ENCODE measurements at places on chromosomes 16 and 17. TPM values are rescaled to one million over a fixed set of nuclear protein-coding genes. Genes with fewer than 3 reads are reported as not detected.

Gene NPIPA2
- not detected for total RNA-seq

Gene RGS11
- total RNA-seq, result 1.2 TPM

Gene NPIPA8
- total RNA-seq, result not detected

Gene TPSAB1
- not detected for total RNA-seq

DNA sequence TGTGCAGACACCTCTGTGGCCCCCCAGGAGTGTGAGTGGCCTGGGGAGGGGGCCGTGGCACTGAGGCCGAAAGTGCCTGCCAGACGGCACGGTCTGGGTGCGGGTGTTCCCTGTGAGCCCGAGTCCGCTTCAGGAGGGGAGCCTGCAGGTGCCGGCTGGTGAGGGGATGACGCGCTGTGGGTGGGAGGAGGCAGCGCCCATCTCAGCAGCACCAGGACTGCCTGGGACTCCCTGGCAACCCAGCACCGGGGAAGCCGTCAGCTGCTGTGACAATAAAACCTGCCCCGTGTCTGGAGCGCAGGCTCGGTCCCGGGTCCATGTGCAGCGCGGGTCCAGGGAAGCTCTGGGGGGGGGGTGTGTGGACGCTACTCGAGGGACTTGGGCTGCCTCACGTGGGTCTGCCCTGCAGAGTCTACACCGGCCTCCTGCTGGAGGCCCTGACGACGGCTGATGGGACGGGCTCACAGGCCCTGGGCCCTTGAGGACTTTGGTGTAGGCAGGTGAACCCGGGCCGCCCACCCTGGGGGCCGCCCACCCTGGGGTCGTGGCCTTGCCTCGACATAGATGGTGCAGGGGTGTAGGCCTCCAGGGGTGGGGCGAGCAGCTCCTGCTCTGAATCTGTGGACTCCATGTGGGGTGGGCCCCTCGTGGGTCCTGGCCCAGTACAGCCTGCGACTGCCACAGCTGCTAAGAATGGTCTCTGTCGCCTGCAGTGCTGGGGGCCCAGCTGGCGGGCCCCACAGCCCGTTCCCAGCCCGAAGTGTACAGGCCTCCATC, 5.9 kb upstream of the RAB40C start:
- no peak for DNase-seq

- peak; percentile 70 for DNase-seq
Observed at GRCh38 chr17:63919311-63919723, 678 bp upstream of the GH1 start.

Data from fibroblast of the aortic adventitia (primary cell).